ENCODE measurements at places on chromosomes 4 and X.

GRCh38 chr4:7790999-7791398 lies 148.7 kb downstream of the AFAP1 start:
- DNase-seq: no peak

DNA sequence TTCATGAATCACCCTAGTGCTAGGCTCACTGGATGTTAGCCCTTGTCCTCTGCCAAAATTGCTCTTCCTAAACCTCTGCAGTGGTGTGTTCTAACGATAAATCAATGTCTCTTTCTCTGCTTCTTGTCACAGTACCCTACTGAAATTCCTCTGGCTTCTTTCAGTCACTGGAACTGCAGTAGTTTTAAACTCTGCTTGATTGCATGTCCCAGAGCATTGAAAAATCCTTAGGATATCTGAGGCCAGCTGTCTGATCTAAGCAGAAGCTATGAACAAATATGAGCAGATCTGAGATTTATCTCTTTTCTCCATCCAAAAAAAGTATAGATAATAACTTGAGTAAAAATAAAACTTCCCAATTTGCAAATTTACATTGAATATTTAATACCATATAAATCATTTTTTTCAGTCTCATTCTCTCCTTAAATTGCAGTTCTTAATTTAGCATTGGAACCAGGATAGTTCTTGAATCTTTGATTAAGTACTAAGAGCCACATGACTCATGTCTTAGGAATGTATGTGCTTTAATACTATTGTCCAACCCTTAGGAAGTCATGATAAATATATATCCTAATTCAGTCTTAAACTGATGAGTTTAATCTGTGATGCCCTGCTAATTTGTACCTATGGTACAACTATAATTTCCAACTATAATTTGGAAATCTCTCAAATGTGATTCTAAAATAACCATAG lies 169.7 kb downstream of the PDHA2 start:
- DNase-seq: no peak

DNA sequence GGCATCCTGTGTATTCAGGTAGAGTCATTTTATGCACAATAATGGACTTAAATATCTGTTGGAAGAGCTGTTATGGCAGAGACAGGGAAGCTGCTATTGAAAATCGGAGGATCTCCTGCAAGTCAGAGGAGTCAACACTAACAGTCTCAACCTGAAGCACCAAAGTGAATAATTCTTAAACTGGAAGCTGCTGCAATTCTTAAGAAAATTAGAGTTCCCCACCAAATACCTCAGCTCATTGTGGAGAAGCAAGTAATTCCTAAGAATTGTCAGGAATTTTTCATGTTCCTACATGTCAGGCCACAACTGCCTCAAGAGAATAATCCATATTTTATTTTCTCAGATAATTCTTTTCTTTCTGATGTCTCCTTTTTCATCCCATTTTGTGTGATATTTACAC lies 892.6 kb upstream of the LCORL start:
- DNase-seq: no peak

GRCh38 chrX:152819732-152820131 lies 10.8 kb downstream of the CETN2 start:
- no peak for DNase-seq

All from stimulated activated CD4-positive, alpha-beta T cell treated with anti-CD3 and anti-CD28 coated beads, Interleukin-1b, Interleukin-23, amount 100 ng/mL, for 1 hour (primary cell).